ENCODE measurements at places on chromosomes 6 and 20.

DNA sequence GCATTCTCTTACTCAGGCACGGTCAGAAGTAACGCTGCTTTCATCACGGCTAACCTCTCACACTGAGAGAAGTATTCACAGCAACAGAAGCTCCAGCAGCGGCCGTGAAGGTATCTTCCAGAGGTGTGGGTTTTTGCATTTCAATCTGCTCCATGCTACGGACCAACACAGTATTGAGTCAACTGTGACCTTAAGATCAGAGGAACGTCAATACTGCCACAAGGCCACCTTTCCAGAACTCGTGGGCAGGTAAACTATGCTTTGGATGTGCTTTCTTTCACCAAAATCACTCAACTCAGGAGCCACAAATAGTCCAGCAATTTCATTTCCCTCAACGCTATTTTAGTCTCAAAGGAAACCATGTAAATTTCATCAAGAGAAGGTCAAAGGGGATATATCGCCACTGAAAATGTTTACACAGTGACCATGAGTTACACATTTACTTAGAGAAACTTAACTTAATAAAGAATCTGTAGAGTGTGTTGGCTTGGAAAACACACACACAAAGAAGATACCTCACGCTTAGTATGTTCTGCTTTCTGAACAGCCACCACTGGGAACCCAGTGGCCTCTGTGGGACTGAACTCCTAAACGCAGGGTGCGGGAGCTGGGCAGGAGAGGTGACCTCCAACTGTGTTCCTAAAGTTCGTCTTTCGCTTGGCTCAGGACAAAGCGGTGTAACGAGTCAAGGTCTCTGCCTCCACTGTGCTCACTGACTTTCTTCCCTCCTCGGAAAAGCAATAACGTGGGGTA, 27.9 kb downstream of the TXNDC5 start:
- no peak for DNase-seq

DNA sequence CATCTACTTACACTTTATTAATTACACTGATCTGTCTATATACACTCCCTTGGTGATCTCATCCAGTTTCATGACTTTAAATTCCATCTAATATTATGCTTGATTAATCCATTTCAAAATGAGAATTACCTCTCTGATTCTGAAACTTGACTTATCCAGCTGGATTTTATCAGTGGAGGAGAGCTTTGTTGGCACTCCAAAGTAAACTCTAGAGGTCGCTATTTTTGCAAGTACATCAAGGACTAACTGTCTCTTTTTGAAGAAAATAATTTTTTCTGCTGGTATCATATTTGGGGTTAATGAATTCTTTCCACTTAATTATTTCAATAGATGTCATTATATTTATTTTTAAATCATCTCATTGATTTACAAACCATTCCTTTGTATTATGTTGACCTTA, 630.3 kb upstream of the MAN1A1 start:
- DNase-seq = no peak

GRCh38 chr6:39037082-39037508, 11.5 kb upstream of the GLP1R start:
- DNase-seq = no peak

- DNase-seq = no peak
Measured at GRCh38 chr6:122931916-122932315, 64.1 kb upstream of the CLVS2 start.

- DNase-seq = no peak
Measured at GRCh38 chr20:19512886-19513677, 245.0 kb upstream of the RIN2 start.

- peak; percentile 79 for DNase-seq
Measured at GRCh38 chr6:84774157-84774984, 10.0 kb upstream of the TBX18 start.

DNA sequence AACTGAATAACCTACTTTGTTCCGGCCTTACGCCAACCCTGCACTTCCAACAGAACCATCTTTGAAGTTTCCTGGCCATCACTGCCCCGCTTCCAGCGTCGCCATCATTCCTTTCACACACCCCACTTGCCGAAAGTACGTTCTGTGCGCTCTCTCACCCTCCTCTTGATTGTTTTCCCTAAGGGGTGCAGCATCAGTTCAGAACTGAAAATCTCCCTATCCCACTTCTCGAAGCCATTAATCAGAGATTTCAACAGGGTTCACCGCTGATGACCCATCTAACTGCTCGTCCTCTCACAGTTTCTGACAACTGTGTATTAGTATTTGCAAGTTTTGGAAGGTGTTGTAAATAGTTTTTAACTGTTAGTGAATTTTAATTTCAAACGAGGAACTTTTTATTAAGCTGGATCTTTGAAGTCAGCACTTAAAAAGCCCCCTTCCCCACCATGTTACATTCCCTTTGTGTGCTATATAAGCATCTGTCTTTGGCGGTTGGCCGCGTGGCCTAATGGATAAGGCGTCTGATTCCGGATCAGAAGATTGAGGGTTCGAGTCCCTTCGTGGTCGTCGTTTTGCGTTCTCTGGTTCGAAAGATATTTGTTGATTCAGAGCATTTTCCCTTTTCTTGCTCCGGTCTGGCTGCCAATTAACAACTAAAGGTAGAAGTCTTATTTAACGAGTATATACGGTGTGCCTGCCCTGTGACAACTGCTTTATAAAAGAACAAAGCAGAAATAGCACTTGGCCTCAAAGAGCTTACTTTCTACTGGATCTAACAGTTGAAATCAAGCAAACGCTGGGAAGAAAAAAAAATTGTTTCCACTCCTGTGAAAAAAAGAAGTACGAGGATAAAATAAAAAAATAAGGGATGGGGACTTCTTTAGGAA, 42.6 kb downstream of the TRIM27 start:
- DNase-seq = peak; percentile 87

- no peak for DNase-seq
Measured at GRCh38 chr6:116323863-116324262, 44.1 kb upstream of the TSPYL1 start.

DNA sequence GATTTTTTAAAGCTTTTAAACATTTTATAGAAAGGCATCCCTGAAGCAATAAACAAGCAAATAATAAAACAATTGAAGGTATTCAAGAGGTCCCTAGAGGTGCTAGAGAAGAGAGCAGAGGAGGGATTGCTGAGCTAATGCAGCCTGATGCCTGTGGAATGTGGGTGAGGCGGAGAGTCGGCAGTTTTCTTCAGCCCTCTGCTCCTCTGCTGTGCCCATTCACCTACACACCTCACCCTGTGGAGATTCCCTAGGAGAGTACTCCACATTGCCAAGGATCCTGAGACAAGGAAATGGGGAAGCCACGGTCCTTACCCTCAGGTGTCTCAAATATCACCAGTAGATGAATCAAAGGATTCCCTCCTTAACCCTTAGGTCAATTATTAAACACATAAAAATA, 199.8 kb upstream of the POU3F2 start:
- DNase-seq = no peak

DNA sequence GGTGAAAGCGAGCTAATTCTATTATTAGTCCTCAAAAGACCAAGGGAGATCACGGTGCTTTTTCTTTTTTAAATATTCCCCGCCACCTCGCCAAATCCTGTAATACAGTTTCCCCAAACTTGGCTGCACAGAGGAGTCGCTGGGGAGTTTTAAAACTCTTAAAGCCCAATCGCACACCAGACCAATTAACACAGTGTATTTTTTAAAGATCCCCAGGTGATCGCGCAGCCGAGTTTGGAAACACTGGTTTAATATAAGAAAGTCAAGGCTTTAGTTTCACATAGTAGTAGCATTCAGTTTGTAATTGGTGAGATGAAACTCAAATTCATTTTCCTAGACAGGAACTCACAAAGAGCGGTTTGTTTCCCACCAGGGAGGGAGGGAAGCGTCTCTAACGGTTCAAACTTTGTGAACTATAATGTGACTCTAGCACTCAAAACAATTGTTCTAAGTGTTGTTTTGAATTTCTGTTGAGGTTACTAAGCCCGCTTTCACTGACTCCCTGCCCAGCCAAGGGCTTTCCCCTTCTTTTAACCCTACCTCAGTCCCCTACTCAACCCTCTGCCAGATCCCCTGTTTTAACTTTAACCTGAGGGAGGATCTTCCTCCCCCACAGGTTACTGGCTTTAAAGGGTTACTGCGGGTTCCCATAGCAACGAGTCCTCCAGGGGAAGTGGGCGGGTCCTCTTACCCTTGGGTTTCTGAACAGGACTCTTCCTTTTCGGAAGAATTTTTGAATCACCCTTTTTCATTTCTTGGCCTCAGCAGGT, 25.7 kb upstream of the BTBD3 start:
- peak; percentile 86 for DNase-seq

DNA sequence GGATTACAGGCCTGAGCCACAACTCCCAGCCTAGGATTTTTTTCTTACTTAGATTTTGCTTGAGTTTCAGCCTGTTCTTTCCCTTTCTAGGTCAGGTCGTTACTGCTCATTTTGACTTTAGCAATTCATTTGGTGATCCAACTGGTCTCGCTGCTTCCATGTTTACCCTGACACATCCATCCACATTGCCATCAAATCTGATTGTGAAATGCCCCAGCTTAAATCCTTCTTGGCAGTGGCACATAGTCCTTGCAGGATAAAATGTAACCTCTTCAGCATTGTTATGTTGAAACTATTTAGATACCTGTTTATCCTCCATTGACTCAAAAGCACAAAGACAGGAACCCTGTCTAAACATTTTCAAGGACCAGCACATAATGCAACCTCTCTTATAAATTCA, 77.2 kb downstream of the DNAH8 start:
- no peak for DNase-seq

DNA sequence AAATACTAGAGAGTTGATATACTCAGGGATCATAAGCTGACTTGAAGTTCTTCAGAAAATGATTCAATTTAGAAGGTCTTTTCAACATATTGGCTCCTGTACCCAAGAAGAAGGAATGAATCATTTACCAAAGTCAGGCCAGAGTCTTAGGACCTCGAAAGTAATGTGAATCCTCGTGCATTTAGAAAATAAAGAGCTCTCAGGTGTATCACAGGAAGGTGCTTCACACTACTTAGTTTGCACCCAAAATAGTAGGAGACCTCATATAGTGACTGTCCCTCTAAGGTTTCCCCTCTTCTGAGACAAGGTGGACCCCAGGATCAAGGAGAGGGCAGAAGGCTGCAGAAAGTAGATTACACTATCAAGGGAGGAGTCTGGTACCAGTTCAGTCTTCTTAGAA, 71.8 kb downstream of the F13A1 start:
- DNase-seq = no peak

DNA sequence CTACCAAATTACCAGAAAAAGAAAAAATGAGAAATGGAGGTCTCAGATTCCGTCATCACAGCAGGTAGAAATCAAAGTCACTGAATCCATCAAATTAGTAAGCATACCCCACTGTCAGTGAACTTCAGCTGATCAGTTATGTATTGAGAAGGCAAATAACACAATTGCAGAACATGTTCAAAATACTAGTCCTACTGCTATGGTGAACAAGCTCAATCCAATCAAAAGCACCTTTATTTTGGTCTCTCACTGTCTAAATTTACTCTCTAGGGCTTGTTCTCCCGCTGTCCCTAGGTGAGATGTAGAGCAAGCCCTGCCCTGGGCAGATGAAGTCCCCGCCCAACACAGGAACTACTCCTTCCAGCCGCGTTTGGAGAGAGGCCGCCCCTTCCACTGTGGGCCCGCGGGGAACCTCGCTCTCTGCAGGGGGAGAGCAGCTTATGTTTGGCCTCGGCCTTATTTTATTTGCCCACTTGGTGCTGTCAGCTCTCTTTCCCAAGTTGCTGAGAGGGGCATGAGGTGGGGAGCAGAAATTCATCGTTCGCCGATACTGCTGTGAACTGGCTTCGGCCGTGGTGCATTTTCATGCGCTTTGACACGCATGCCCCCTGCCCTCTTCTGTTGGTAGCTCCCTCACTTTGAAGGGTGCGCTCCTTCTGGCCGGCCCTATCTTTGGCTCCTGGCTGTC, 14.3 kb upstream of the MAP1LC3A start:
- DNase-seq = no peak

DNA sequence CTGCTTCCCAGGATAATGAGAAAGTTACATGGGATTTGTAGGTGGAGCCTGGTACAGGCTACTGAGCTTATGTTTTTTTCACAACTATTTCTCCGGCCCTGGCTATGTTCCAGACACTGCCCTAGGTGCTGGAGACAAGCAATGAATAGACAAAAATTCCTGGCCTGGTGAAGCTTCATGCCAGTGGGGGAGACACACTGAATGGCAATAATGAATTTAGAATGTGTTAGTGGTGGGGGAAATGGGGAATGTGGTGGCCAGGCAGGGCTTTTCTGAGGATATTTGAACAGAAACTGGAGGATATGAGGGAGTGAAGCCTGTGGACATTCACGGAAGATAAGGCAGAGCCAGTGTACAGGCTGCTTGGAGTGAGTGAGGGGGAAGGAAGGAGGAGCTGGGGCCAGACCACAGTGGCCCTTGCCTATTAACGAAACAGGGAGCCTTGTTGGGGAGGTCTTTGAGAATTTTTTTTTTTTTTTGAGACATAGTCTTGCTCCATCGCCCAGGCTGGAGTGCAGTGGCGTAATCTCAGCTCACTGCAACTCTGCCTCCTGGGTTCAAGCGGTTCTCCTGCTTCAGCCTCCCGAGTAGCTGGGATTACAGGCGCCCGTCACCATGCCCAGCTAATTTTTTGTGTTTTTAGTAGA, 6.6 kb downstream of the FOXS1 start:
- no peak for DNase-seq

GRCh38 chr6:6004390-6004995, 2.2 kb downstream of the NRN1 start:
- peak; percentile 45 for DNase-seq

DNA sequence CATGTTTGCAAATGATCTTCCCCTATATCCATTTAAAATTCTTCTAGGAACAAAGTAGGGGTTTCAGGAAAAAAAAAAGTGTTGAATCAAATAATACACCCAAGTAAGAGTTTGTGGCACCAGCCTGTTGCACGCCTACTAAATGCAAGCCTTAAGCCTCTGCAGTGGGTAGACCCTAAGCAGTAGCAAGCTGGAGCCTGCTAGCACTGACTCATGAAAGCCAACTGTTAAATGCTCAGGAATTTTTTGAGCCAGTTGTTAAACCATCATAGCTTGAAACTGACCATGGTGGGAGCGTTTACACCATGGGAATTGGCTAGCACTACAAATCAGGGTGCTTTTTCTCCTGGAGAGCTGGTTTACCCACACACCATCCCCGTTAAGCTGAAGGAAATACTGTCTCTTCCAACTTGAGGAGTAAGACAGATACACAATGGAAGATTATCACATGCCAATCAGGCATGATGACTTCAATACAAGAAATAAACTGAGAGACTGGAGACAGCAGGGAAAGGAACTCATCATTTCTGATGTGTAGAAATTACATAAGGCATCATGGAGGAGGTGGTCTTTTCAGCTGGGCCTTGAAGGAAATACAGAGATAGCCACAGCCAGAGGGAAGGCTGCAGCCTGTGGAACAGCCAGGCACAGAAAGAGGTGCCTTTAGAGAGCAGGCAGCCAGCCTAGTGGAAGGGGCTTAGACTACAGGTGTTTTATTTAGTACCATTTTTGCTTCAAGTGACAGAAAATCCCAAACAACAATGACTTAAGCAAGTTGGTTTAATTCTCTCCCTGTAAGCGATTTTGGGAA, 110.8 kb downstream of the SNX5 start:
- no peak for DNase-seq

- no peak for DNase-seq
Measured at GRCh38 chr6:35737413-35738211, 780 bp downstream of the ARMC12 start.

- peak; percentile 53 for DNase-seq
Measured at GRCh38 chr20:35166242-35166830, 5.5 kb upstream of the PROCR start.

Data from right hindlimb (tissue), 1 donor.